NK-92 treated with Interleukin-12 subunit alpha and Interleukin-12 subunit beta, amount 100 ng/mL, for 24 hours (cell line): ENCODE measurements at places on chromosomes 13 and 19.

DNA sequence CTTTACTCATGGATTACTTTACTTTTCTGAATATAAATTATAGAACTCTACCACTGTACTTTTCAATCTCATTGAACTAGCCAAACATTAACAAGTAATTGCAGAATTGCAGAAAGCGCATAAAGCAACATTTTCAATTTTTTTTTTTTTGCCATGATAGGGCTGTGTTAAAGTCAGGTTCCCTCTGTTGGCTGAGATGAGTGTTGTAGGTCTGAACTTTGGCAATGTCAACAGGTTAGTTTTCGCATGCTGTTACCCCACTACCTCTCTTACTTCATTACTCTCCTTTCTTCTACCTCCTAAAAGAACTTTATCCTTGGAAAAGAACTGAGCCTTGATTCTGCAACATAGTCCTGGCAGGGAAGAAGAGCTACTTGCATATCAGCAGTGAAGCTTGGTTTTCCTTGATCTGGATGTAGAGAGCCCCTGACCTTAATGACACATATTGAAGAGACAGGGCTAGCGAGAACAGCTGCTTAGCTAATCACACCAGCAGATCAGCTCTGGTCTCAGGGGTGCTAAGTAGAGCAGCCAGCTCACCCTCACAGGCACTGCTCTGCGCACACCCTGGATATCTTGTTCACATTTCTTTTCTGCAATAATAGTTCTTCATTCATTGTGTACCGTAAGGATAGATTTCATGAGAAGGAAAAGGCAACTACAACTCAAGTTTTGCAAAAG is 119.5 kb downstream of the FLT1 start:
- no peak for DNase-seq

- DNase-seq = no peak
These were observed 13.6 kb downstream of the UBAC2 start for GRCh38 chr13:99214232-99214631.

- no peak for DNase-seq
These were observed 25.7 kb upstream of the SERP2 start for GRCh38 chr13:44347949-44348348.

DNA sequence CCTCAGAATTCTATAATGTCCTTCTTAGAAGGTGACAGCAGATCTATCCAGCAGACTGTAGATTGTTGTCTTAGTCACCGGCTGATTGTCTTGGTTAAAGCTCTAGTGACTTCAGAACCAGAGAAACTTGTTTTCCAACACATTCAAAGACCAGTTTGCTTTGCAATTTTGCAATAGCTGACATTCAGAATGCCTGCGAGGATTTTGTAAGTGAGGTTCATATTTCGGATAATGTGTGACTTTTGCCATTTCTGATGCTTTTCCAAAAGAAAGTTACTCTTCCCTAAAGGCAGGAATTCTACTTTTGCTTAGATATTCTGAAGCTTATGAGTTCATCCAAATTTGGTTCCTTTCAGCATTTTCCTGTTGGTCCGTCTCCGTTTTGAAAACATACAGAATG is 13.2 kb downstream of the SPINT2 start:
- no peak for DNase-seq

- no peak for DNase-seq
These were observed 234.6 kb downstream of the POSTN start for GRCh38 chr13:37364007-37364406.

- no peak for DNase-seq
These were observed 161.1 kb downstream of the LACC1 start for GRCh38 chr13:44040818-44041100.

DNA sequence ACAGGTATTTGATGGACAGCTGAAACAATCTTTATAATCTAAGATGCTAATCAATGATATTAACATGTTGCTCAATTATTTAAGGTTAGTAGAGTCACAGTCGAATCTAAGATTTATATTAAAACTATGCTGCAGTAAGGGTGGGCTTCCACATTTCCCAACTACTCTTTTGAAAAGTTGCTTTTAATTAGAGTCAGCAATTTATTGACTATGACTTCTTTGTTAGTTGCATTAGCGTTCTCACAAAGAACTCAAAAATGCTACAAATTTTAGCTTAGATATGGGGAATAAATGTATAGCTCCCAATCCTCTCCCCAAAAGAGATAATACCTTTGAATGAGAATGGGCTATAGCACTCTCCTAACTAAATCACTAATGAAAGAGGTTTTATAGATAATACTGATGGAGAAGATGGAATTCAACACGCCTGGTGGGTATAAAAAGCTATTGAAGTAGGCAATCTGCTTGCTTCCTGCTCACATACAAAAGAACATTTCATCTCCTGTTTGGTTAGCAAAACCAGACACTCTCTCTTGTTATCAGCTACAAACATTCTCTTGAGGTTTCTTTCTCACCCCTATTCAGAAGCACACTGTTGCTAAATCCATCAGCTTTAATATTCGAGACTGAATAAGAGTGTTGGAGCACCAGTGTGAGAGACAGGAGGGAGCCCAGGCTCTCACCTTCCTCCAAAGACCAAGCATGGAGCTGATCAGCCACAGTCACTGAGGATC is 2.4 kb upstream of the FLT1 start:
- DNase-seq = no peak

DNA sequence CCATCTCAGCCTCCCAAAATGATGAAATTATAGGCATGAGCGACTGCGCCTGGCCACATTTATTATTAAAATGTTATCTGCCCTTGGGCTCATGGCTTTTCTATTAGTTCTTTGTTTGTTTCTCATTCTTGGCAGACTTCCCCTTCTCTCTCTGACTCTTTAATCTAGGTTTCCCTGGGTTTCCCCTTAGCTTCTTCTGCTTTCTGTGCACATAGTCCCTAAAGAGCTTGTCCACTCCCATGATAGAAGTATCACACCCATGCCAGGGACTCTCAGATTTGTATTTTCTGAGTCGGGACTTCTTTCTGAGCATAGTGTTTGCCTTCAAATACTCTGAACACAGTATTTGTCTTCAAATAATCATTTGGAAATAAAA is 38.6 kb upstream of the ITM2B start:
- DNase-seq = no peak

GRCh38 chr13:32305646-32306045 is 9.5 kb downstream of the ZAR1L start:
- DNase-seq = no peak

DNA sequence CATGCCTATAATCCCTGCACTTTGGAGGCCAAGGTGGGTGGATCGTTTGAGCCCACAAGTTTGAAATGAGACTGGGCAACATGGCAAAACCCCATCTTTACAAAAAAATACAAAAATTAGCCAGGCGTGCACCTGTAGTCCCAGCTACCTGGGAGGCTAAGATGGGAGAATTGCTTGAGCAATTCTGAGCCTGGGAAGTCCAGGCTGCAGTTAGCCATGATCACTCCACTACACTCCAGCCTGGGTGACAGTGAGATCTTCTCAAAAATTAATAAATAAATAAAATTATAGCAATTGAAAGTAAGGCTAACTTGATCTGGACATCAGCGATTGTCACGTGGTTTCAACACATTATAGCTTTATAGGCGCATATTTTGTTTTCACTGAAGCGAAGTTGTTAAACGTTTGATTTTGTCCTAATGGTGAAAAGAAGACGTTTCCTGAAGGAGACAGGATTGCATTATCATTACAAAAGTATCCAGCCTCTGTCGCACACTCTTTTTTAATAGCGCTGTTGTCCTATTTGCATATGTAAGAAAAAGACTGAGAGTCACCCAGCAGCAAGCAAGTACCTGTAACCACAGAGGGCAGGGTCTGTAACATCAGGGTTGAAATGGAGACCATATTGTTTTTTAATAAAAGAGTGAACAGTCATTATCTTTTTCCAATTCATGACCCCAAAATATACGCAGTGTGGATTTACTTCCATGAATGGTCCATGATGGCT is 335.7 kb downstream of the DCT start:
- DNase-seq = no peak

DNA sequence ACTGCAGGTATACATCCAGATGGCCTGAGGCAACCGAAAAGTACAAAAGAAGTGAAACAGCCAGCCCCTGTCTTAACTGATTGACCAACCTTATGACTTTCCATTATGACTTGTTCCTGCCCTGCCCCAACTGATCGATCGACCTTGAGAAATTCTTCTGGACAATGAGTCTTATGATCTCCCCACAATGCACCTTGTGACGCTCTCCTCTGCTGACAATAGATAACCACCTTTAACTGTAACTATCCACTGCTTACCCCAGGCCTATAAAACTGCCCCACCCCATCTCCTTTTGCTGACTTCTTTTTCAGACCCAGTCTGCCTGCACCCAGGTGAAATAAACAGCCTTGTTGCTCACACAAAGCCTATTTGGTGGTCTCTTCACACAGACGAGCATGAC is 11.2 kb downstream of the ZNF83 start:
- no peak for DNase-seq

DNA sequence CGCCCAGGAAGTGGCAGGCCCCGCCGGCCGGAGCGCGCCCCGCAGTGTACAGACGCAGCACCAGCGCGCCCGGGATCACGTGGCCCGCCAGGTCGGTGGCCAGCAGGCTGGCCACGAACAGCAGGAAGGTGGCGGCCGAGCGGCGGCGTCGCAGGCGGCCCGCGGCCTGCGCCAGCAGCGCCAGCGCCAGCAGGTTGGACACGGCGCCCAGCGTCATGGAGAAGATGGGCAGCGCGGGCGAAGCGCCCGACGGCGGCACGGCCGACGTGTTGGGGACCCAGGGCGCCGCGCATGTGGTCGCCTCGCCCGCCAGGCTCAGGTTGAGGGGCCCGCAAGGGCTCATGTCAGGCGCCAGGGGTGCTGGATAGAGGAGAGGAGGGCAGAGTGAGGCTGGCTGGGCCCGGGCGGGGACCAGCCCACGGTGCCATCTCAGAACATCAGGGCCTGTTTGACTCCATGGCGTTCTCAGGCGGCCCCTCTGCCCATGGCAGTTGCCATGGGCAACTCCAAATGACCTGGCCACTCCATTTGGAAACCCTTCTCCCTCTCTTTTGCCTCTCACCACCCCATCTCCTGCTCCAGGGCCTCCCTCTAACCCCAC is 1.1 kb downstream of the PTGER1 start:
- DNase-seq = no peak

- DNase-seq = no peak
These were observed 717.9 kb downstream of the UQCRFS1 start for GRCh38 chr19:28495046-28495445.

- DNase-seq = no peak
These were observed 68.1 kb upstream of the HTR2A start for GRCh38 chr13:46964789-46965527.

- no peak for DNase-seq
These were observed 15.0 kb downstream of the ZNF350 start for GRCh38 chr19:51971624-51972023.

DNA sequence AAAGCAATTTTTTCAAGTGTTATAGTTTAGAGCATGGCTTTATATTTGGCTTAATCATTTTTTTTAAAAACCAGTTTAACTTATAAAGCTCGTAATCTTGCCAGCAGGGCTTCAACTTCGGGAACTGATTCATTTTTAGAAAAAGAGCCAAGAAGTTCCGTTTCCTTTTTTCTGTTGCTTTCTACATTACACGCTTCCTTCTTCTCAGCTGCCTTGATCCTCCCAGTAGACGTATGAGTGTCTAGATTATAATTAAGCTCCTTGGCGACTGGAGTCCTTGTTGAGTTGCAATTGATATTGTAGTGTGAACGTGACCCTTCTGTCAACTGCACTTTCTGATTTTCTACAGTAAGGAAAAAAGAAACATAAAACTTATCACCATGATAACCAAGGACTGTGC is 497.2 kb downstream of the DIAPH3 start:
- DNase-seq = no peak

GRCh38 chr13:102993348-102993747 is 72.9 kb downstream of the SLC10A2 start:
- DNase-seq = no peak

DNA sequence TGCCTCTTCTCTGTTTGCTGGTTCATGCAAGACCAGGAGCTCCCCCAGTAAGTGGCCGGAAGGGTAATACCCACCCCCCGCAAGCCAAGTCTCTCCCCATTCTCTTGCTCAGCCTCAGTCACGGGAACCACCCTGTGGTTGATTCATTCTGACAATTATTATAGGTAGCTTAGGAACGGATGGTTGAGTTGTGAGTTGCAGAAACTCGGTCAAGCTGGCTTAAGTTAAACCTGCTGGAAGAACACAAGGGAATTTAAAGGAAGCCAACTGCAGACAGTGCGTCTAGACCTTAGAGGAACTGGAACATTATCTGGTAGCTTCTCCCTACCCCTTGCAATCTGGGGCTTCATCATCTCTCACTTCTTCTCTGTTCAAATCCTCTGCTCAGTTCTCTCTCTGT is 8.9 kb downstream of the FPR1 start:
- DNase-seq = no peak

DNA sequence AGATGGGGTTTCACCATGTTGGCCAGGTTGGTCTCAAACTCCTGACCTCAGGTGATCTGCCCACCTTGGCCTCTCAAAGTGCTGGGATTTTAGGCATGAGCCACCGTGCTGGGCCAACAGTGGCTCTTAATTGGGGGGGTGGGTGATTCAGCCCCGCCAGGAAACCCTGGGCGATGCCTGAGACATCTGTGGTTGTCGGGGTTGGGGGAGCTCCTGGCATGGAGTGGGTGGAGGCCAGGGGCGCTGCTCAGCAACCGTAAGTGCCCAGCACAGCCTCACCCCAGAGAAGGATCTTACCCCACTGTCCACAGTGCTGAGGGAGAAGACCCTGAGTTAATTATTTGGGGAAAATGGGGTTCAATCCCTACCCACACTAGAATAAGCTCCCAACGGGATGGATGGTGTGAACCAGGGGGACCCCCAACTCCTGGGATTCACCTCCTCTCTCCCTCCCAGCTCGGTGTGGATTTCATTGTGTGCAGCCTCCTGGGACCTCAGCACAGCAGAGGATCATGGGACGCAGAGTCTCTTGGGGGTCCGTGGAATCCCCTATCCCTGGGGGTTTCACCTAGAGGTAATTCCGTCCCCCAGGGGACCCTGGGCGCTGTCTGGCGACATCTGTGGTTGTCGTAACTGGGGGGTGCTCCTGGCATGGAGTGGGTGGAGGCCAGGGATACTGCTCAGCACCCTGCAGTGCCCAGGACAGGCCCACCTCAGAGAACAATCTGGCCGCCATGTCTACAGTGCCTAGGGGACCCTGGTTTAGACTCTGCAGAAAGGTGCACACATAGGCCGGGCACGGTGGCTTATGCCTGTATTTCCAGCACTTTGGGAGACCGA is 68.9 kb downstream of the GADD45B start:
- no peak for DNase-seq

DNA sequence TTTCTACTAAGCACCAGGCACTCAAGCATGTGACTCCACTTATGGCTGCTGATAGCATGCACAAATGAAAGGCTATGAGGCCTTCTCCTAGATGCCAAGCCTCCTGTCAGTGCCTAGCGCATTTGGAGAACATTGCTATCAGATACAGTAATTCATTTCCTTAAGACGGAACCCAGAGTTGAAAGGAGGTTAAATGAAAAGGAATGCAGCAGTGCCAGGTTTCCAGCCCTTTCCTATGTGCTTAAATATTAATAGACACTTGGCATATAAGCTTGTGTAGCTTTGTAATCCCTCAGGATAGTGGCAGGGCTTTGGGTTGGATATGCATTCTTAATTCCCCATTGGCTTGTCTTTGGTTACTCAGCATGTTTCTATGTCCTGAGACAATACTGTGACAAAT is 140.1 kb upstream of the FRY start:
- no peak for DNase-seq

- DNase-seq = no peak
These were observed 185.2 kb downstream of the KLF12 start for GRCh38 chr13:73948848-73949529.

- no peak for DNase-seq
These were observed 22.0 kb downstream of the BLOC1S3 start for GRCh38 chr19:45200568-45200967.
